ENCODE measurements at places on chromosomes 4 and X.

DNA sequence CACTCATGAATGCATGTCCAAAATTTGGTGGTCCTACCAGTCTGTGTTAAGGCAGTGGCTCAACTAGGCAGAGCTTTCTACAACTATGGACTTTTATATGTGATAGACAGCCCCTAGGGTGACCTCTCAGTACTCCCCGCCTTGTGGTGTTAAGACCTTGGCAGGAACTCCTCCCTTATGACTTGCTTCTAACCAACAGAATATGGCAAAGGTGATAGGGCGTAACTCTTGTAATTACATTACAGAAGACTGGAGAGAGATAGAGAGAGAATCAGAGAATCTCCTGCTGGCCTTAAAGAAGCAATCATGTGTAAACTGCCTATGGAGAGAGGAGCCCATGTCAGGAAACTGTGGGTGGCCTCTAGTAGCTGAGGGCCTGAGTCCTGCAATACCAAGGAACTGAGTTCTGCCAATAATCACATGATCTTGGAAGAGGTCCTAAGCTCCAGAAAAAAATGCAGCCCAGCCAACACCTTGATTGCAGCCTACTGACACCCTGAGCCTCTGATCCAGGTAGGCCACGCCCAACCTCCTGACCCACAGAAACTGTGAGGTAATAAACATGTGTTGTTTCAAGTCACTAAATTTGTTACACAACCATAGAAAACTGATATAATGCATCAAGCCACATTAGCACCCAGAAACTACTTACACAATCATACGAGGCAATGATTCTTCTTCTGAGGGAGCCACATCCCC is 68.9 kb downstream of the INPP4B start:
- DNase-seq: no peak

DNA sequence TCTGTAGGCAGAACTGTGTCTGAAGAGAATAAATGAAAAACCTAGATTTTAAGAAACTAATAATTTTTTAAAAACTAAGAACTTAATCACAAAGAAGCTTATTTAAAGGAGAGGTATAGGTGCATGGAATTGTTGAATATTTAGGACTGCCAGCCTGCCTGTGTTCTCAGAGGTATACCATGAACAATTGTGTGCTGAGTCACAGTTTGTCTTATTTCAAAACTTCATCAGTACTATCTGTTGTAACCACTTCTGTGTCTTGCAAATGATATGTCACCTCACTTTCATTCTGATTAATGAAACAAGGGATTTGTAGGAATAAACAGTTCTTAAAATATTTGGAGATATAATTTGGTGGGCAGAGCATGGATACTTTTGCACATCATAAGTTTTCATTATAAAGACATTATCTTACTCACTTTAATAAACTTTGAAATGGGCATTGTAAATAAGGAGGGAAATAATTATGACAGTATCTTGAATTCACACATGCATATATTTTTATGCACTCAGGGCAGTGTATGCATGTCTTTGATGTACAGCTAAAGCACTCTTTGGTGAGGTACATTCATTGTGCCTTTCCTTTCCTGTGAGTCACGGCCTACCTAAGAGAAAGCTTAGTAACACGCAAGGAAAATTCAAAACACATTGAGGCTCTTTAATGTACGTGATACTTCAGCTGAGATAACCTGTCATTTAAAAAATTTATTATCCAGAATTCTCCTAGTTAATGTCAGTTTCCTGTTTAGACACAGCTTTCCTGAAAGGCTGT is 31.7 kb downstream of the STOX2 start:
- no peak for DNase-seq

DNA sequence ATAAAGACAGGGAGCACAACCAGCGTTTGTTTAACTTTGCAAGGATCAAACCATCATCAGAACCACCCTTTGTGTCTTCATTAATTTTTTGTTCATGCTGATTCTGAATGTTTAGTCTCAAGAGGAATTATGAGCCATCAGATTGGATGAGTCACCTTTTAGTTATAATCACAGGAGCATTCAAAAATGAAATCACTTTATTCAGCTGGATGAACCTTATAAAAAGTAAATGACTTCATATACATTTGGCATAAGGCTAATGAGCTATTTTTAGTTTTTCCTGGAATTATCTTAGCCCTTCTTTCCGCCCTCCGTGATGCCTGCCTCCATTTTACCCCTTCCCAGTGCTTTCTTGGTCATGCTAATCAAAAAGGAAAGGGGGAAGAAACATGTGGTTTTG is 103.6 kb downstream of the SORBS2 start:
- no peak for DNase-seq

DNA sequence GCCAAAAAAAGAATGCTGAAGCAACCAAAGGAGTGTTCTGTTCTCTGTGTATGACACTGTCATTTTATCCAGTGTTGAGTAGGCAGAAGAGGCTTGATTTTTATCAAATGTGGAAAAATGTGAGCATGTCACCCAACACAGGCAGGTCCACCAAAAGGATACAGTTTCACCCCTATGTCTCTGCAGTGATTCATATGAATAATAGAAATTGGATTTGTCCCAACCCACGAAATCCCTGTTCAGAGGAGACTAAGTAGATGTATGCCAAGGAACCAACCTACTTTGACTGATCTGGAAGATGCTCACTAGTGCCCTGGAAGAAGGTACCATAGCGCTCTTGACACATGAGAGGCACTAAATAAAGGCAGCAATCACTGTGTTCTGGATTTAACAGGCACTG is 72.5 kb downstream of the FGF13 start:
- DNase-seq: no peak

DNA sequence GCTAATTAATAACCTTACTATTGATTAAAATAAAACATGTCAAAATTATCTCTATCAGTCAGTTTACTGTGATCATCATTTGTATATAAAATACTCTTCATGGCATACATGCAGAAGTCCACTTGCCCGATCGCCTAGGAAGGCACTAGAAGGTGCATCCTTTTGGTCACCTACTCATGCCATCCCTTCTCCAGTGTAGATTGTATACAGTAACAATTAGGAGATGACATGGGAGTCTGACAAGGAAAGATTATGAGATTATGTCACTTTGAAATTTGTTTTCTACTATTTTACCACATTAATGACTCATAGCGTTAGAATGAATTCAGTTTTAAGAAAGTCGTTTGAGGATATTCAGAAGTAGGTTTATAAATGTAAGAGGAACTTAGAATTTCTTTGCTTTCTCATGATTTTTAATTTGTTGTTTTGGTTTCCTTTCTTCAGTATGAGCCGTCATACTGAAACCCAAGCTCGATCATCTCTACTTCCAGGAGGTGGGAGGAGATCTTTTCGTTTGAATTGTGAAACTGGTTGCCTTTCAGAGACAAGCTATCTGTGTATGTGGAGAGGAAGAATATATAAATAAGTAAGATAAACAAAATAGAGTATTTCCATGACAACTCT is 51.1 kb upstream of the UNC5C start:
- no peak for DNase-seq

DNA sequence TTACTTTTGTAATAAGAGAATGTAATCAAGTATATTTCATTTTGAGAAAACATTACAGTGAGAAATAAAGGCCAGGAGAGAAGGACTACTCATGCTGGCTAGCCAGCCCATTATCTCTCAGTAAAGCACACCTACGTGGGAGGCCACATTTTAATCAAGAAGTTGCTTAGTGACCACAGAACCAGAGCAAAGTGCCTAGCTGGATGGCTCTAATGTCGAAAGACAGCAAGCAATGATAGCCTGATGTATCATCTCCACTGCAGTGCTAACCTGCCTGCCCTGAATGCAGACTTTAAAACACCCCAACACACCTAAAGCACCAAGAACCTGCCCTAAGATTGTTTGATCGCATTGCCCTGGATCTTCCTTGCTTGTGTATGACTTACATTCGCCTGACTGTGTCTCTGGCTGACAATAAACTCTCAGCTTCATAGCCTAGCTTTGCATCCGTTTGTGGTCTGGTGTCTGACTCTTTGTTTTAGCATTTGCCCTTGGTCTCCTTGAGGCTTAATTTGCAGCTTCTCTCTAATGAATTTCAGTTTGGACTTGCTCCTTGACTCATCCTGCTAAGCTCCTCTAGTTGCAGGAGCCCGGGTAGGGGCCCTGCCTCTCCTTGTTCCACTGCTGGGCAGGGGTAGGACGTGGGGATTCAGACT is 31.4 kb upstream of the SOWAHD start:
- DNase-seq: no peak

GRCh38 chrX:37817579-37817978 is 29.8 kb downstream of the DYNLT3 start:
- no peak for DNase-seq

GRCh38 chrX:77740376-77740905 is 45.6 kb downstream of the ATRX start:
- DNase-seq: no peak

DNA sequence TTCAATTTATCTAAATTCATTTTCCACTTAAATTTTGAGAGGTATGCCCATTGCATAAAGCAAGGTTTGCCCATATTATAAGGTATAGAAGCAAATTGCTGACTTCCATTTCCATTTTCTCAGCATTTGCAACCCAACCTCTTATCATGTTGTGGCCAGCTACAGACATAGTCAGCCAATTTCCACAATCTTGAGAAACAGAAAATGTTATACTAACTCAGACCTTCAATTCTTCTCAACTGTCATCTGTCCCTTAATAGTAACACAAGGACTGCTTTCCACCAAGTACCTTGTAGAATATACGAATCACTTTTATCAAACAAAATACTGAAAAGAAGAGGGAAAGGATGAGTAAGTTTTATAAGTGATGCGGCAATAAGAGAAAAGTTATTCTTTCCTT is 11.2 kb upstream of the GRIA3 start:
- no peak for DNase-seq

DNA sequence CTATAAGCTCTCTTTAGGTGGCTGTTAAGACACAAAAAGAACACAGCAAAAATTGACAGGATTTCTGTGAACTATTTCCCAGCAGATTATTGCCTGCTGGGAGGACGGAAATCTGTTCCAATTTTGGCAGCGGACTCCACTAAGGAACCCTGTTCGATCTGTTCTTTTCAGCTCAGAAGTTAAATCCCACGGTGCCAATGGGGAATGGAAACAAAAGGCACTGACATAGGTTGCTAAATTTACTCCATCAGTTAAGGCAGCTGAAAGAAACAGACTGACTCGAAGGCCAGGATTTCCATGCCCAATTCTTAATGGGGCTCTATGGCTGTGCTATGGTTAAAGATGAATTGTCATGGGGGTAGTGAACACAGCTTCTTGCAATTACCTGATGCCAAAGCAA is 126.5 kb upstream of the HPGD start:
- peak; percentile 29 for DNase-seq

GRCh38 chr4:135065366-135065765 is 863.8 kb upstream of the PABPC4L start:
- DNase-seq: no peak

DNA sequence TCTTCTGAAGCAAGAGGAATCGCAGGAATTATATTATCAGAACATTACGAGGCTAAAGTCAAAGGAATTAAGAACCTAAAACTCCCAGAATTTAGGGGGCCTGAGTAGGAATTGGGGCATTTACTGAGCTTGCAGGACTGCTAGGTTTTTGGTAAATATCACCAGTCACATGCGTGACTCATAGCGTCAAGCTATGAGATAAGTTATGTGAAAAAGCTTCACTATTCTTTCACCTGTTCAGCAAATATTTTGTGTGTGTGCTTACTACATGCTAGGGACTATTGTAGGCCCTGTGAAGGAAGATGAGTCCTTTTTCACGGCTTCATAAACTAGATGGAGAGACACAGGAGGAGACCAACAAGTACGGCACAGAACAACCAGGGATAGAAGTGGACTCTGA is 52.2 kb downstream of the MAGEA10 start:
- DNase-seq: no peak

GRCh38 chr4:133157460-133158160 is 8.5 kb downstream of the PCDH10 start:
- DNase-seq: peak; percentile 24

GRCh38 chrX:150199803-150200202 is 163.3 kb upstream of the MAMLD1 start:
- DNase-seq: no peak

GRCh38 chr4:124903995-124904722 is 191.6 kb upstream of the ANKRD50 start:
- no peak for DNase-seq

- DNase-seq: no peak
Measured at GRCh38 chrX:8748855-8749254, 16.9 kb upstream of the ANOS1 start.

DNA sequence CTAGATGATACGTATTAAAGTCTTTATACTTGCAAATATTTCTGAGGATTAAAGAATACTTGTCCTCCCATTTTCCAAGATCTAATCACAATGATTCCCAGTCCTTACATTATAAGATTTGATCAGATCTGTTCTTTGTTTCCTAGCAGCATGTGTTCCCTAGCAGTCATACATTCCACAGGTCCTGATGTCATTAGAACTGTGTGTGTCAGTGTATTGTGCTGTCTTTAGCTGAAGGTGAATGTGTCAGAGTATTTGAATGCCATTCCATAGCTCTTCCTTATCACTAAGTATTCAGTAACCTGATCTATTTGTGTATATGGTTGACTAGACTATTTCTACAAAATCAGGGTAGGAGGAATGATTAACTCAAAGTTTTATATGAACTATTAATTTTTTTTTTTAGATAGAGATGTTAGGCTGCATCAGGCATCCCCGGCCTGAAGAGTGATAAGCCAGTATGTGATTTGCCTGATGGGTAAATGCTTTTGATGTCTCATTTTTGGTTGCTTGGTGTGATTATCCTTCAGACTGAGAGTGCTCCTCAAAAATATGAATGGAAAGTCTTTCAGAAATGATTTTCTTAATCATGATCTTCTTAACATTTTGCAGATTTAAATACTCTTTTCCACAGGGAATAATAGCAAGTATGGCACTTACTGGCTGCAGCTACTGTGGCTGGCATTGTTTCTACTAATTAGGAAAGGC is 4.4 kb downstream of the ADGRL3 start:
- no peak for DNase-seq

- DNase-seq: no peak
Measured at GRCh38 chr4:58679886-58680285, 1569.7 kb upstream of the IGFBP7 start.

DNA sequence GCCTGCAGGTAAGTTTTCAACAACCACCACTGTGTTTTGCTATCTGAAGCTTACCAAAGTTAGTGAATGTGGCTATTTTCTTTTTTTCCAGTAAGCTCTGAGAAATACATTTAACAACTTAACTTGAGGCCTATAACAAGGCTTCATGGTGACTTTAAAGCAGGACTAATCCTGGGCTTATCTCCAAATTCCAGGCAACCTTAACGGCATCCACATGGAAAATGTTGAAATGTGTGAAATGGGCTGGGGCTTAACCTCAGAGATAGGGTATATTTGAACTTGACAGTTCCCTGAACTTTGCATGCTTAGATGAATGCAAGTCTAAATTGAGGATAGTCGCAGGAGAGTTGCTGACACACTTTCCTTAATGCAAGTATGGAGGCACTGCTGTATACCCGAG is 539.2 kb downstream of the GALNTL6 start:
- DNase-seq: no peak

- DNase-seq: peak; percentile 19
Measured at GRCh38 chr4:97016186-97016907, 1126.9 kb downstream of the STPG2 start.

DNA sequence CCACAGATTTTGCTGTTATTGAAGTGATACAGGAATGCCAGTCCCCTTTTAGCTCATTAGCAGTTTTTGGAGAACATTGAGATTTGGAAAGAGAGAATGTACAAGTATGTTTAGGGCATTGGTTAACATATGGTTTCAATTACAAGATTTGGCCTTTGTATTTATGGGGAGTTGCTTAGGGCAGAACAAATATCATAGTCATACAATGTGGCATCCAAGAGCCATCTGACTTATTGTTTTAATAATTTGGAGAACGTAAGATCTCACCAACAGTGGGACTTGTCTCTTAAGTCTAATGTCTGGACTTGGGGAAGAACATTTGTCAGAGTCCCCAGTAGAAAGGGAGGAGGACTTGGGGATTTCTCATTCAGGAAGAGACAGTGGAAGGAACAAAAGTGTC is 166.1 kb downstream of the STK32B start:
- DNase-seq: no peak

All from Ammon's horn (tissue), 1 donor.